Kidney (tissue), 22 donors: ENCODE measurements at places on chromosomes 3 and 15.

- DNase-seq, result peak; percentile 63
Observed at GRCh38 chr3:69161587-69162307, 39.4 kb upstream of the LMOD3 start.

- DNase-seq, result no peak
Observed at GRCh38 chr3:108588601-108589000, 637 bp downstream of the CIP2A start.

- DNase-seq, result no peak
Observed at GRCh38 chr3:177620073-177620472, 422.8 kb upstream of the TBL1XR1 start.

- DNase-seq, result no peak
Observed at GRCh38 chr15:51137024-51137423, 42.3 kb upstream of the TNFAIP8L3 start.

GRCh38 chr15:69143756-69144436 is 16.5 kb upstream of the GLCE start:
- peak; percentile 49 for DNase-seq

- no peak for DNase-seq
Observed at GRCh38 chr3:153927107-153927506, 194.1 kb upstream of the ARHGEF26 start.

- DNase-seq, result no peak
Observed at GRCh38 chr3:46408853-46409252, 1.8 kb downstream of the CCRL2 start.

- peak; percentile 70 for DNase-seq
Observed at GRCh38 chr3:124174476-124174875, 182.6 kb upstream of the ROPN1 start.

DNA sequence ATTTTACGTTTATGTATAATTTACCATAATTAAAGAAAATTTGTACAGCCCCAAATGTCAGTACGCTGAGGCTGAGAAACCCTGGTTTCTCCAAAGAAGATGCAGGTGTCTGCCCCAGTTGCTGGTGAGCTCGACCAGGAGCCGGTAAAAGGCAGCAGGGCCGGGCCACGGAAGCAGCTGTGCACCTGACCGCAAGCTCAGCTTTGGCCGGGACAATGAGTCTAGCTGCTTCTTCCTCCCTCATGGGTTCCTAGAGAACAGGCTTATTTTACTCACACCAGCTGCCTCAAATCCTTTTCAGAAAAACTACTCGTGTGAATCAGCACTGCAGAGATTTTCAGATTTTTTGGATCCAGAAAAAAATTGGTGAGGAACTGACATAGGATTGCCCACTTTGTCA is 18.0 kb upstream of the ZXDC start:
- peak; percentile 42 for DNase-seq

GRCh38 chr3:187063286-187064121 is 75.8 kb downstream of the RPL39L start:
- DNase-seq, result no peak

DNA sequence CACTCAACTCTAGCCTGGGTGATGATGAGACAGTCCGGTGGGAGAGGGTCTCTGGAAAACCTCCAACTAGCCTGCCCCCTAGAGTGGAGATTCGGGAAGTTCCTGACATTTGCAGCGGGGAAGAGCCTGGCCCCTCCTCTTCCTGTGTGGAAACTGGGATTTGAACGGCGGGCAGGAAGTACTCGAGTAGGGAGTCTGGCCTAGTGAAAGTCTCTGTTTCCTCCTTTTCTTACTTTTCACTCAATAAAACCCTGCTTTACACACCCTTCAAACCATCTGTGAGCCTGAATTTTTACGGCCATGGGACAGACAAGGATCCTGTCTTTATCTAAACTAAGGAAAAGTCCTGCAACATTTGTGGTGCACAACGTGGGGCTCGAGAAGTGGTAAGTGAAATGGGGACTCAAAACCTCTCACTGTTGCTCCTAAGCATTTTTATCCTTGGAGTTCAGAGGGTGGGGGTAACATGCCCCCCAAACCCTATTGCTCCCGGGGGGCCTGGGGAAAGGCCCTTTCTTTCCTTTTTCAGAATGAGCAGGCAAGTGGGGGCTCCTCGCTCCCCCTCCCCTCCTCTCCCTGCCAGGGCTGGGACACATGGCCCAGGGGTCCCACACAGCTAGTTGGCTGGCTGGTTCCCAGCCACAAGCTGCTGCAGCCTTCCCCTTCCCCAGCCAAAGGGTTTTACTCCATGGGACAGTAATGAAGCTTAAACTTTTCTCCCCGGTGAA is 224.7 kb upstream of the GBE1 start:
- DNase-seq, result no peak

GRCh38 chr3:57464801-57465200 is 79.3 kb downstream of the DNAH12 start:
- DNase-seq, result peak; percentile 35
